ENCODE measurements at places on chromosomes 4 and X. TPM values are rescaled to one million over a fixed set of nuclear protein-coding genes. Genes with fewer than 3 reads are reported as not detected.

The CC2D2A gene
- 2.6 TPM for polyA plus RNA-seq

DNA sequence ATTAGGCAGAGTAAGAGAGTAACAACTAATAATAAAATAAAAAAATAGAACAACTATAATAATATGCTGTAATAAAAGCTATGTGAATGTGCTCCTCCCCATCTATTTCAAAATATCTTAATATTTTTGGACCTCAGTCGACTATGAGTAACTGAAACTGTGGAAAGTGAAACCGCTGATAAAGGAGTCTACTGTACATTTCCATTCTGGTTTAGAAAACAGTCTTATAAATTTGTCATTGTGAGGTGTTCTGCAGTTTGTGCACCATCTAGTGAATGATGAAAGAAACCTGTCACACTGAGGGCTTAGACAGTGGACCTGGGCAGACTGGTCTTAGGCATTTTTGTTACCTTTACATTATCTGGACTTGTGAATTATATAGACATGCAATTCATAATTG, 42.0 kb downstream of the TMEM150C start:
- no peak for DNase-seq

GRCh38 chrX:110006821-110007375, 4.0 kb downstream of the TMEM164 start:
- DNase-seq = no peak

DNA sequence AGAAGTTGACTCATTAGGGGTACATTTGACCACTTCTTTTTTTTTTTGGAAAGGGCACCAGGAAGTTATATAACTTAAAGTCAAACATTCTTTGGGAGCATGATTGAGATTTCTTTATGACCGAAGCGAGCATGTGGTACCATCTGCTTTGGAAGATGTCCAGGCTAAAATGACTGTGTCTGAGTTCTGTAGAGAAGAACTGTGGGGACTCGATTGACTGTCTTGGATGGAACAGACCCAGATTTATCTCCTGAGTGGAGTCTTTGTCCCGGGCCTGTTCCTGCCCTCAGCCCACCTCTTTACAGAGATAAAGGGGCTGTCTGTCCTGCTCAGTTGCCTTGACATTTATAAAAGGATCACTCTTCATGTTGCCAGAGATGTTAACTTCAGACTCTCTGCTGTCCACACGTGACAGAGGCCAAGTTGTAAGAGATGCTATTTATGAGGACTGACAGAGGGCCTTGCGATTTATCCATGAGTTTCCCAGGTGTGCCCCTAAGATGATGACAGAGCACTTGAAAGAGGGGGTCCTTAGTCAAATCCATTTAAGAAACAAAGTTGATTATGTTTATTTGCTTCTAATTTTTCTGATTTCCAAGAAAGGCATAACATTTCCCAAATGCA, 16.8 kb downstream of the SMIM20 start:
- no peak for DNase-seq

Data from spleen (tissue), 13 donors.